Amniotic stem cell (primary cell): ENCODE measurements at places on chromosomes 7 and 10.

DNA sequence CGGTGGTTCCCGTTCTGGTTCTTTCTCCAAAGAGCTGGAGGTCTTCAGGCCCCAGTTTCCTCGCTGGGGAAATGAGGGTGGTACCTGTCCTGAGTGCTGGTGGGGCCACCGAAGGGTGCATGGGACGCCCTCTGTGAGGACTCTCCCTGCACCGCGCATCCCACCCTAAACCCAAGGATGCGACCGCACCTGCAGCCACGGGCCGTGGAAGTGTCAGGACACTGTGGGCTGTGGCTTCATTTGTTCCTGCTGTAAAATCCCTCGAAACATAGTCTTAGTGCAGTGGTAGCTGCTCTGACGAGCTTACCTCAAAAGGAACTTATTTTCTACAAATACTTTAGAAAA is 84.1 kb downstream of the NKX6-2 start:
- DNase-seq, result no peak

DNA sequence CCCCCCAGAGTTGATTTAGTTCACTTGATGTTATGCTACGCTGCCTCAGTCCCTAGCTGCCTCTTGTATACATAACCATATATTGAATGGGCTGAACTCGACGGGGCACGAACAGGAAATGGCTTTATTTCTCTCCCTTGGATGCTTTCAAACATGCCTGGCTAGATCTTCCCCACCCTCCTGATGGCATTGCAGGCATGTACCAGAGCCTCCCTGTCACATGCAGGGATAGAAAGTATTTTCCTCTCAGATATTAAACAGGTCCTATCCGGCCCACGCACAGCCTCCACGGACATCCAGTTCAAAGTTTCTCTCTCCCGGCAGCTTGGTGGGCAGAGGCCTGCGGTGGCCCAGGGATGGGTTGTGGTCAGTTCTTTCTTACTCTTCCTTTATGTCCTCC is 422.1 kb downstream of the RPS24 start:
- no peak for DNase-seq

DNA sequence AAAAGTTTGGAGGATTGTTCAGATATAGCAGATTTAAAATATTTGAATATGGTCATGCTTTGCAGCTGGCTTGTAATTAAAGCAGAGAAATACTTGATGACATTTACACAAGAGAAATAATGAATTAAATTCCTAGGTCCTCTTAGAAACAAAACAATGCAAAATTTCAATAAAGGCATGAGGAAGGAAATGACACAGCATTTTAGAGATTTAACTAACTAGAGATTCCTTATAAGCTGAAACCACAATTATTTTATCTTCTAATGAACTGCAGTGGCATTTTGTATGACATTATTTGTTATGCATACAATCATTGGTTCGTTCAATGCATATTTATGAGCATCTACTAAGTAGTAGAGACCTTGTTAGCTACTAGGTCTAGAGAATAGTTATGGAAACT is 490.9 kb downstream of the ZWINT start:
- DNase-seq, result no peak

DNA sequence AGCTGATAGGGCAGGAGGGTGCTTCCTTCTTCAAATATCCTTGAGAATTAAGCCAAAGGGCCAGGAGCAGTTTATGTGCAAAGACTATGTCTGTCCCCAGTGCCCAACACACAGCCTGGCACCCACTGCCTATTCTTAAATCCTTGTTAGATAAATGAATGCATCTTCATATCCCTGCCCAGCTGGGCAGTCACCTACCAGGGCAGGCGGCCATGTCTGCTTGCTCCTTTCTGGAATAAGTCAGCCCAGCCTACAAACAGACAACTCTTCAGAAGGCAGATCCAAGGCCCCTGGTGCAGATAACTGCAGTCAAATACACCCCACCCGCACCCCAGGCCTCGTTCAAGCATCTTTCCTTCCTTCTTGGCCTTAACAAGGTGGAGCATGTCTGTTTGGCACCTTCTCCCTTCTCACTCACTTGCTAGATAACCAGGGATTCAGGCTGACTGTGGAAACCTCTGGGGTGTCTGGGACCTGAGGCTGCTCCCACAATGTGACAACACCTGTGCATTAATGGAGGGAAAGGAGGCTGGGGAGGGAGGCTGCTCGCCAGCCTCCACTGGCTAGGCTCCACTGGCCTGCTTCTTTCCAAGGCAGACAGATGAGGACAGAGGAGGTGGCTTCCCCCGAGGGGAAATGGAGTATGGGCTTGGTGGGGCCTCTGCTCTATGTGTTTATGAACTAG is 59.9 kb upstream of the COL13A1 start:
- no peak for DNase-seq

GRCh38 chr7:57651006-57651405 is 201.0 kb downstream of the ZNF716 start:
- no peak for DNase-seq

- no peak for DNase-seq
These were observed 249.8 kb upstream of the TCF7L2 start for GRCh38 chr10:112700215-112700671.

GRCh38 chr10:130481936-130482335 is 345.7 kb downstream of the GLRX3 start:
- no peak for DNase-seq

DNA sequence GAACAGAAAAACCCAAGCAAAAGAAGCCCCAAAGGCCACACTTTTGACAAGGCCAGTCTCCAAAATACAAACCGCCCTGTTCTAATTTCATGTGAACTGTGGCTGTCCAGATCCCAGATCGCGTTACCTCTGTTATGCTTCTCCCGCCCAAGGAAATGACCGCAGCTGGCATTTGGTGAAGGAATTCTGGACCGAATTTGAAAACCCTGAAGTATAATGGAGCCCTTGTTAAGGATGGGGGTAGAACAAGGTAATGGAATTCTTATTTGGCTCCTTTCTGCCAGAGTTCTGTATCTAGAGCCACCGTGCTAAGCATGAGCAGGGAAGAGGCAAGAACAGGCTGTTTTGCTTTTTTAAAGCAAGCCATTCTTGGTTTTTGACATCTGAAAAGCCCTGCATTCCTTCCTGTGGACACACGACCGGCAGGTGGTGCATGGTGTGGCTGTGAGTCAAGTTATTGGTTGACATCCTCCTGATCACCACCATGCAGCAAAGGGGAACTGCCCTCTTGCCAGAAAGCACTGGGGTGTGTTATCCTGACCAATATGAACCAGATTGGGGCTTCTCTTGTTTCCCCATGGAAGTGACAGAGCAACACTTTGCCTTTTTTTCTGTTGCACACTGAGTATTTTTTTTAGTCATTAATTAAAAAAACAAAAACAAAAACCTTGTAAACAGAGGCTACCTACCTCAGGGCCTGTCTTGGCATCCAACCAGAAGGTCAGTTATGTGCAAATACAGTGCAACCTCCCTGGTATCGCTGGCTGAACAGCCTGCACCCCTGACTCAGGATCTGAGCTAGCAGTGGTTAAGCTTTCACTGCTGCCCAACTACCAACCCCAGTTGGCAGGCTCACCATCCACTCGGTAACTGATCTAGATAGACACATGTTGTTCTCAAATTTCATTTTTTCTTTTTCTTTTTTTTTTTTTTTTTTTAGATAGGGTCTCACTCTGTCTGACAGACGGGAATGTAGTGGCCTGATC is 14.2 kb downstream of the UCMA start:
- DNase-seq, result no peak

- no peak for DNase-seq
These were observed 17.5 kb downstream of the RASGEF1A start for GRCh38 chr10:43249151-43249961.

- DNase-seq, result peak; percentile 86
These were observed at the start of gene TRIP6 for GRCh38 chr7:100867040-100867775. Gene TRIP6 (plus strand): TSS chr7:100867387. CDS start chr7:100867498, 111 bp downstream.

- no peak for DNase-seq
These were observed 2.0 kb downstream of the MYO1G start for GRCh38 chr7:44976746-44977196.

DNA sequence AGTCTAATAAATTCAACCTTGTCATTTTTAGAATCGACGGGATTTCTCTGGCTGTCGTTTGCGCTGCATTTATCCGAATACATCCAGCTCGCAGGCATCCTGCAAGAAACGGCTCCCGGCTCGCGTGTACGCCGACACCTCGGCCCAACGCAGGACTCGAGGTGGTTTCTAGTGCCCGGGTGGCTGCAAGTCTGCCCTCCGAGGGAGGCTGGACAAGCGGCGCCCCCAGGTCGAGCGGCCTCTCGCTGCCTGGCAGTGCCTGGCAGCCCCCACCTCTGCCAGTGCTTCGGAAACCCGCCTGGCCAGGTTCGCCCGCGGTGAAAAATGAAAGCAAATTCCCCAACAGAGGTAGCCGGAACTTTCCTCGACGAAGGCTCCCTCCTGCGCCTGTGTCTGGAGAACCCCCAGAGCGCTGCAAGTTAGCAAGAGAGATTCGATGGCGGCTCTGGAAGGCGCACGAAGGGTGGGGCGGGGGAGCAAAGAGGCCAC is 5.7 kb upstream of the ZNF503 start:
- DNase-seq, result no peak

- DNase-seq, result no peak
These were observed 30.6 kb downstream of the POR start for GRCh38 chr7:75945297-75946168.

- DNase-seq, result no peak
These were observed 5.0 kb downstream of the PRKAG2 start for GRCh38 chr7:151871904-151872303.

DNA sequence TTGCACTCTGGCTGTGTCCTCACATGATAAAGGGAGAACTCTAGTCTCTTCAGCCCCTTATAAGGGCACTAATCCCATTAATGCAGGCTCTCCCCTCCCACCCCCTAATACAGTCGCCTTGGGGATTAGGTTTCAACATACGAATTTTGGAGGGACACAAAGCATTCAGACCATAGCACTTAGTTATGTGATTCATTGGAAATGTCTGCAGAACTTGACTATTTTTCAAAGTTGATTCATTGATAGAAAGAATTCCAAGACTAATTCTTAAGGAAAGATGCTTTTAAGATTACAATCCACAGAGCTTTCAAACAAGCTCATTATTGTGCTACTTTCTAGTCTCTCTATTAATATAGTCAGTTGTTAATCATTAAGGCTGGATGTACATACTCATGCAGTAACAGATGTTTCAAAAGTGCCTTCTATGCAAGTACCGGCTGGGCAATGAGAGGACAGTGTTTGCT is 85.3 kb upstream of the RPA3 start:
- no peak for DNase-seq

DNA sequence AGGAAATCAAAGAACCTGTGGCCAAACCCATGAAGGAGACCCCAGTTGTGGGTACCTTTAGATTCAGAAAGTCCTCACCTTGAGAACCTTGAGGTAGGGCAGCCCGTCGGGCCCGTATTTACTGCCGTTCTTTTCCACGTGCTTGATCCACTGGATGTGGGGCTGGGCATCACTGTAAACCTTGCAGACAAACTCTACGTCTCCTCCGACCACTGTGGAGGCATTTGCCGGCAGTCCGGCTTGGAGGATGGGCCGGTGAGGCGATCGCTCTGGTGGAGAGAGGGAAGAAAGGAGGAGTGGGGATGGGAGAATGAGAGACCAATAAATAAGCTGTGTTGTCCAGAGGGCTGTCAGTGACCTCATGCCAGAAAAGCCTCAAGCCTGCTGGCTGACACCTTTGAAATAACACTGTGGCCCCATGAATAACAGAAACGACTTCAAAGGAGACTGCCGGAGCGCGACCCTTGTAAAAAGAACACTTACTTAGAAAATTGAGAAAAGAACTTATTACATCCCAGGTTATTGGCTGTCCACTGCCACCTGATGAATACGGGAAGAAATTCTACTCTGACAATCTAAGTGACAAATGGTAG is 78.2 kb downstream of the FGFR2 start:
- DNase-seq, result no peak

GRCh38 chr7:118642396-118642795 is 417.9 kb downstream of the ANKRD7 start:
- no peak for DNase-seq
